ENCODE measurements at places on chromosomes 4 and X.

DNA sequence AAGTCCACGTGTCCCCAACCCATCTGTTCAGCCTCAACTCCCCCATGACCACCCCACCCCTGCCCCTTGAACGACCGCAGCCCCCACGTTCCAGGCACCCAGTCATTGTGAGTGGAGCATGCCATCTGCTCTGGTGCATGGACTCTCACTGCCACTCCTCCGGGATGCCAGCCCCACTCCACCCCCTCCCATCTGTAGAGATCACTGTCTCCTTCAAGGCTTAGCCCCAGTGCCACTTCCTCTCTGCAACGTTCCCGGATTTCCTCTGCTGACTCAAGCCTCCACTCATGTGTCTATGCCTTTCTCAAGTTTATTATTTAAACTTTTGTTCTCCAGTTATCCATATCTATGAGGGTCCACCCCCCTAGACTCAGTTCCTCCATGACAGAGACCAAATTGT is 54.0 kb downstream of the MAML3 start:
- H3K27ac ChIP-seq: no peak overlapping the region
- no peaks in the 10 kb centered on the region for H3K27me3 ChIP-seq
- DNase-seq: peak; percentile 68
- peaks cover 2% of the 10 kb centered on the region for H3K4me1 ChIP-seq
- H3K4me3 ChIP-seq: no peak overlapping the region
- no peaks in the 10 kb centered on the region for H3K36me3 ChIP-seq

DNA sequence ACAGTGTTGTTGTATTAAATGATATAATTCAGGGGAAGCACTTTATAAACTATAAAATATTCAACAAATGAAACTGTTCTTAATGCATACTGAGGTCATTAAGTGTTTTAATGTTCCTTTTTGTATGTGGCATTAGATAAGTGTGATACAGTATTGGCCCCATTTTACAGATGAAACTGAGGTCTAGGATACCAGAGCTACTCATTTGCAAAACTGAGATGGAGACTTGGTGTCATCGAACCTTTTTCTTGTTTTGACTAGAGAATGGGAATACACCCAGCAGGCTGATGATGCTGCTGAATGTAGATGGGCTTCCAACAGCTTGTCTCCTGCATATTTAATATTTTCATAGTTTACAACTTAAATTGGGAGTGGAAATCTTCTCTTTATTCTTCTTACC is 34.6 kb downstream of the TAF1 start:
- H3K4me1 ChIP-seq: no peaks in the 10 kb centered on the region
- H3K36me3 ChIP-seq: no peaks in the 10 kb centered on the region
- no peak overlapping the region for H3K4me3 ChIP-seq
- no peak overlapping the region for H3K27ac ChIP-seq

DNA sequence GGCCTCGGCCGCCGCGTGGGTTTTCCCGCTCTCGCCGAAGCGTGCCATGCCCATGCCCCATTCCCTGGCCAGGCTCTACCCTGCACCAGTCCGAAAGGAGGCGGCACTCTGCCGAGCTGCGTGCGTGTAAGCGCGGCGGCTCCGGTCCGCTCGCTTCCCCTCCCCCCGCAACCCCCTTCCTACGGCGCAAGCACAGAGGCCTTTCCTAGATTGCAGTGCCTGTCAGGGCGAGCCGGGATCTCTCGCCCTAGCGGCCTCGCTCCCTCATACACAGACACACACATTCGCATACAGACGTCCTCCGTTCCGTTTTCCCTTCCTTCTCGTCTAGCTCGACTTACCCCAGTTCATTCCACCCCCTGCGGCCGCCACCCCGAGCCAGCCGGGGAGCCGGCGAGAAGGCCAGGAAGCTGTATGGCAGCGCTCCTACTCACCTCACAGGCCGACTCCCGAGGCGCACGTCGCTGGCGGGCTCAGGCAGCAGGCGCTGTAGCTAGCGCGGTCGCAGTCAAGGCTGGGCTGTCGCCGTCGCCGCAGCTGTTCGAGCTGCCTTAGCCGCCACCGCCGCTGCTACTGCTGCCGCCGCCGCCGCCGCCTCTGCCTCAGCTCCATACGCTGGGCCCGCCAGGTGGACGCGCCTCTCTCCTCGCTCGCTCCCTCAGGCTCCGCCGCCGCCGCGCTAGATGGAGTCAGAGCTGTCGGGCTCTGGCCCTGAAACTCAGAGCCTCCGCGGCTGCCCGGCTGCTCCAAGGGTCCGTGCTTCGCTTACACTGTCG is 615 bp downstream of the NEXMIF start:
- peak overlapping the region; percentile 3 for H3K4me3 ChIP-seq
- H3K27ac ChIP-seq: no peak overlapping the region
- peaks cover 1% of the 10 kb centered on the region for H3K4me1 ChIP-seq
- peak; percentile 86 for DNase-seq
- H3K36me3 ChIP-seq: no peaks in the 10 kb centered on the region
- no peaks in the 10 kb centered on the region for H3K27me3 ChIP-seq

- no peaks in the 10 kb centered on the region for H3K27me3 ChIP-seq
- no peak overlapping the region for H3K4me3 ChIP-seq
- DNase-seq: peak; percentile 59
- H3K4me1 ChIP-seq: no peaks in the 10 kb centered on the region
These were observed 177.8 kb upstream of the ATP6AP2 start for GRCh38 chrX:40402831-40403533.

DNA sequence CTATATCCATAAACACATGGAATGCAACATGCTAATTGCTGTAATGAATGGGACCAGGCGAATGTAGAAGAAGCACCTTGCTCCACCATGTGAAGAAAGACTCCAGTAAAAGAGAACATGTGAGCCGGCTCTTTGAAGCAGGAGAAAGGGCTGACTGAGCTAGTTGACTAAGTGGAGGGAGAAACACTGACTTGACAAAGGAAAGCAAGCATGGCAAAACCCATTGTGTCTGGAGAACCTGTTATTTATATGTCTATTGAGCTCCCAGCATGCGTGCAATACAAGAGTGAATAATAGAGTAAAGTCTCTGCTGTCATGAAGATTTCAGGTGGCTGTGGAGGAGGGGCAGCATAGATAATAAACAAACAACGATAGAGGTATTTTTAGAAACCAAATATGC is 559.9 kb downstream of the RAB28 start:
- no peaks in the 10 kb centered on the region for H3K4me1 ChIP-seq
- DNase-seq: no peak
- no peak overlapping the region for H3K4me3 ChIP-seq

- no peaks in the 10 kb centered on the region for H3K4me1 ChIP-seq
- DNase-seq: no peak
- H3K27ac ChIP-seq: no peak overlapping the region
- no peak overlapping the region for H3K4me3 ChIP-seq
- no peaks in the 10 kb centered on the region for H3K36me3 ChIP-seq
These were observed 810.9 kb upstream of the TENM3 start for GRCh38 chr4:181432335-181432734.

GRCh38 chrX:10168226-10168625 is 11.5 kb downstream of the CLCN4 start:
- no peak overlapping the region for H3K27ac ChIP-seq
- no peaks in the 10 kb centered on the region for H3K36me3 ChIP-seq
- H3K4me3 ChIP-seq: no peak overlapping the region
- no peak for DNase-seq
- no peaks in the 10 kb centered on the region for H3K27me3 ChIP-seq
- no peaks in the 10 kb centered on the region for H3K4me1 ChIP-seq

DNA sequence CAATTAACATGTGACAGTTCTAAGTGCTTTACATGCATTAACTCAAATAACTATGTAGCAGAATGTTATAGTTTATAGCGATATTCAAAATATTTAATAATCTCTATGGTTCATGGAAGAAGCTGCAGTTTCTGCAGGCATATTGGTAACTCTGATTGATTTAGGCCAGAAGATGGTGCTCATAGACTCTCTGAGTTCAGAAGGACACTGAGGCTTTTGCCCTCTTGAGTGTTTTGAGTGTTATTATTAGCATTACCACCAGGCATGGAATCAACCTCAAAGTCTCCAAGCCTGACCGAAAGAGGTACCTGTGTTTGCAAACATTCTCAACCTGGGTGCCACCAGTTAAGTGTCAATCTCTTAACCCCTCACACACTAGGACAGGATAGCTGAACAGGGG is 792.3 kb upstream of the PCDH7 start:
- no peak overlapping the region for H3K4me3 ChIP-seq
- H3K36me3 ChIP-seq: no peaks in the 10 kb centered on the region
- no peaks in the 10 kb centered on the region for H3K27me3 ChIP-seq
- DNase-seq: no peak
